Breast epithelium (tissue), 4 donors: ENCODE measurements at places on chromosomes 3 and 15.

DNA sequence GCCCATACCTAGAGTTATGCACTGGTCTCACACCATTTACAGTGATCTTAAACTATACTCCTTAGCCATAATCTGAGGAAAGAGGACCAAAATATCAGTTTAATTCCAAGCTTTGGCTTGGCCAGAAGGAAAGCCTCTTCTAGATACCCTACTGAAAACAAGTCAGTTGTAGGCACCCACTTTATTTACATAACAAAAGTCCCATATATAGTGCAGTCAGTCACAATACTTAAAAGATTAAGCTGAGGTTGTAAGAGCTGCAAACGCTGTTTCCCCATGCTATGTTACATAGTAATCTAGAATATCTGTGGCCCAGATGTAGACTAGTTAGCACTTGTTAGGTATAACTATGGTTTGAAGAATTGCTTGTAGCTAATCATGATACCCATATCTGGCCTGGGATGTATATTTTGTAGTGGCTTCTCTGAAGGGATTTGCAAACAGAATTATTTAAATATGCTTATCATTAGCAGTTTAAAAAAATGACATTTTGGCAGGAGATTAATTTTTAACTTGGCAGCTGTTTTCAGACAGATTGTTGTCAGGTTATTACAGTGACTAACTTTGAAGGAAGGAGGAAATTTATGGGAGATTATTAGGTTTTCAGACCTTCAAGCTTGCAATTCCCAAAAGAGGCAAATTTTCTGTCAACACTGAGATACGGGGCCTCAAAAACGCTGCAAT, 160.4 kb upstream of the SLC2A2 start:
- DNase-seq: no peak

- no peak for DNase-seq
These were observed 209.7 kb upstream of the RARB start for GRCh38 chr3:25218362-25218761.

GRCh38 chr3:84993956-84994355, 35.2 kb downstream of the CADM2 start:
- no peak for DNase-seq

- peak; percentile 27 for DNase-seq
These were observed 36.1 kb downstream of the AMOTL2 start for GRCh38 chr3:134338201-134338512.

- DNase-seq: no peak
These were observed 34.6 kb upstream of the DUSP7 start for GRCh38 chr3:52090933-52091468.

- DNase-seq: no peak
These were observed 58.5 kb downstream of the APBA2 start for GRCh38 chr15:28944286-28944685.

- no peak for DNase-seq
These were observed 731 bp downstream of the ZNF710 start for GRCh38 chr15:90001683-90002427.

DNA sequence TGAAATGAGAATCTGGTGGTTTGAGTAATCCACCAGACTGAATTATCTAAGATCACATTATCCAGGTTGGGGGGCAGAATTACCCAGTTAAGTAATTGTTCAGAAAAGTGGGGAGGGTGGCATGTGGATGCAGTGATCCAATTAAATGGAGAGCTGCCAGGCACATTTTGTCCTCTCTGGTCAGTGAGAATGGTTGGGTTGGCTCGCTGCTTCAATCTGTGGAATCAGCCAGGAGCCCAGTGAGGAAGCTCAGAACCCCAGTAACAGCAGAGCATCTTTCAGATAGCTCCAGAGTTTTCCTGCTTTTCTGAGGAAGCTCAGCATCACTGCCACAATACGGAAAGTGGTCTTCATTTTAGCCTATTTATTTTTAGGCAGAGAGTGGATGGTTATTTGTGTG, 6.4 kb upstream of the EXOG start:
- DNase-seq: no peak

DNA sequence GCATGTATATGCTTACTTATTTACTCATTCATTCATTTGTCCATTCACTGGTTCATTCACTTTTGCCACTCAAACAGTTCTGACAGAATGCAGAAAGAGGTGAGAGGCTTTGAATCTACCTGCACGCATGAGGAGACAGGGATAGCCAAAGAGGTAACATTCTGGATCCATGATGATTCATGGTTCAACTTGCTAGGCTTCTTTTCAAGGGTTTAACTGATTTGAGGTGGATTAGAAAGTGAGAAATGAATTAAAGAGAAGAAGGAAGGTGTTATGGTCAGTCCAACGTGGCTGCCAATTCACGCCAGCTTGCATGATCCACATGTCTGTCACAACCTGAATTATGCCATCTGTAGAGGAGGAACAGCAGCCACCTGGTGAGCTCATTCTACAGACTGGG, 260.6 kb downstream of the ARRDC4 start:
- DNase-seq: no peak

- no peak for DNase-seq
These were observed 18.1 kb downstream of the PLA2G4B start for GRCh38 chr15:41856716-41857115.

GRCh38 chr3:4899710-4900109, 79.5 kb upstream of the BHLHE40 start:
- no peak for DNase-seq

GRCh38 chr15:77037388-77038209, 33.3 kb downstream of the TSPAN3 start:
- peak; percentile 42 for DNase-seq

DNA sequence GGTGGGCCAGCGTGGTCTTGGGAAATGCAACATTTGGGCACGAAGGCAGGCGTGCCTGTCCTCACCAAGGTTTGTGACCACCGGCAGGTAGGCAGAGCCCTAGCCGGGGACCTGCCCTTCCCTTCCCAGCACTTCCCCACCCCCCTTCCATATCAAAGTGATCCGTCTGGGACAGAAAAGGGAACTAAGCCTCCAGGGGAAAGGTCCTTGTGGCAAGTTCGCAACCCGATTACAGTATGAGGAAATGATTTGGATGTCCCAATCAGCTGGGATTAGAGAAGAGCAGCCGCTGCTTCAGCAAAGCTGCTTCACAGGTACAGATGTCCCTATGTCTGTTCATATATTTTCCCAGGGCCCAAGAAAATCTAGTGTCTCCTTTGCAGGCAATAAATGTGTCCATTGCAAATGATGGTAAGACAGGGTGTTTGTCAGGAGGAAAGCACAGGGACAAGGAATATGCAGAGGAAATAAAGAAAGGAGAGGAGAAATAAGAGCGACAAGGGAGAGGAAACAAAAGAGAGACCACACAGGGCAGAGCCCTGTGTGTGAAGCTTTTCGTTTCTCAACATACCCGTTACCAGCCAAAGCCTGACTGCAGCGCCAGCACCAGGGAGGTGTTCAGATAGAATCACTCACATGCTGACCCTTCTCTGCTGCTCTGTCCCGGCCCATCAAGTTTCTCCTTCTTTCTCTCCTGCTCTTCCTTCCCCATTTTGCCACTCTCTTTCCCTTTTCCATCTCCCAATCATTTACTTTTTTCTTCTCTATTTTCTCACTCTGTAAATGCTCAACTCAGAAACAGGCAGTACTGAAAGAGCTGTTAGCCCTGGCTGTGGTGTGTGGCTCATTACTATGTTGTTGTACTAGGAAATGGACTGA, 17.4 kb upstream of the SECISBP2L start:
- DNase-seq: no peak

- no peak for DNase-seq
These were observed 101.2 kb downstream of the CD47 start for GRCh38 chr3:107989661-107990060.

- DNase-seq: no peak
These were observed 108.2 kb downstream of the ULK4 start for GRCh38 chr3:41853540-41854196.

GRCh38 chr3:186168976-186169375, 60.1 kb upstream of the ETV5 start:
- no peak for DNase-seq

DNA sequence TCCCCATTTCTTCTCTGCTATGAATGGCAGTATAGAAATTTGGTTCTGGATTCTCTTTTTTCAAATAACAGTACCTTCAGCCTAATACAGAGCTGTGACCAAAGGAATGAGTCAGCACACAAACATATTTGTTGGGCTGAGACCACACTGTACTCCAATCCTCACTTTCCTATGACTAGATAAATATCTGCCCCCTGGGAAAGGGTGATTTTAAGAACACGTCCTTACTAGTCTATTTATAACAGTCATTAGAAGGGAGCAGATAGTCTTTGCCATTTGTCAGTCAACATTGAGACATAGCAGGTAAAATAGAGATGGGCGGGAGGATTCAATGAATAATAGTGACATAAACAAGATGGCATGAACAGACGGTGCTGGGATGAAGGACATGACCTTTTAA, 461.3 kb downstream of the MCTP2 start:
- DNase-seq: no peak

GRCh38 chr15:39613271-39613670, 32.4 kb downstream of the THBS1 start:
- no peak for DNase-seq

DNA sequence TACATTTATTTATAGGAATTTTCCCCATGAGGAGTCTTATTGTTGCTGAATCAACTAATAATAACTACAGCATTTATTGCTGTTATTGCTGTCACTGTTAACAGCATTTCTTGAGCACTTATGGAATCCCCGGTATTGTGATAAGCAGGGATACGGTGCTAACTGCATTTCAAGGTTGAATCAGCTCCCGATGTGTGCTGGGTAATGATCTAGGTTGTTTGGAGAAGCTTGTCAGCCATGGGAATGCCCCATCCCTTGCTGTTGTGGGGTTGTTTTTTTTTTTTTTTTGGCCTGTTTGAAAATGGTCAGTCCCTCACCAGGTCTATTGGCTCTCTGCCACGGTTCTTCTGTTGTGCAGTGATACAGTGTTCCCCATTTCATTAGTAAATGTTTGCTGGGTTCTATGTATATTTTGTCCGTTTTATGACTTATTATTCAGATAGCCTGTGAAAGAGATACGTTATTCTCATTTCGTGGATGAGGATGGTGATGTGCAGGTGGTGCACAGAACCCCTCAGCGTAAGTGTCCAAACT, 48.5 kb downstream of the MED12L start:
- no peak for DNase-seq

DNA sequence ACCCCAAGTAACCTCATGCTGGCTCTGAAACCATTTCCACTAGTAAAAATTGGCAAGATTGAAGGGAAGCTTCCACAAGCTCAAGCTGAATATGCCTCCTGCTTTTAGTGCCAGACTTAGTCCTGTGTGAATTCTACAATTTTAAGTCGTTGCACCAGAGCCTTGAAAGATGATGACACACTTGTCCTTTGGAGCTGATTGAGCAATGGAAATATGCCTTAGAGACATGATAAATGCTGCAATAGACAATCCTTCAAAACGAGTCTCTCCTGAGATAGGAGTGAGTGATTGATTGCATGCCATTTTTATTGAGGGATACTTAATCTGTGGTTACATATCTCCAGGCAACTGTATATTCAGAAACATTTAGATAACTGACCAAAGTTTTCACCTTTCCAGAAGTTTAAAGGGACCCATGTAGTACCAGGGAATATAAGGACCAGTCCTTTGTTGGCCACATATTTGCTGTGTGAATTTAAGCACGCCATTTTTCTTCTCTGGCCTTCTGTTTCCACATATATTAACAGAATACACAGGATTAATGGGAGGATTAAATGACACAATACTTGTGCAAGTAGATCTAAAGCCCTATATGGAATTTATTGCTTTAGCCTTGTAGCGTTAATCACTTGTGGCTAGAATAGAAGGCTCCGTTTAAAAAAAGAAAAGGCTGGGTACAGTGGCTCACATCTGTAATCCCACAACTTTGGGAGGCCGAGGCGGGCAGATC, 65.1 kb downstream of the PPARG start:
- DNase-seq: no peak

- DNase-seq: no peak
These were observed 376.8 kb upstream of the ALCAM start for GRCh38 chr3:104989878-104990277.

DNA sequence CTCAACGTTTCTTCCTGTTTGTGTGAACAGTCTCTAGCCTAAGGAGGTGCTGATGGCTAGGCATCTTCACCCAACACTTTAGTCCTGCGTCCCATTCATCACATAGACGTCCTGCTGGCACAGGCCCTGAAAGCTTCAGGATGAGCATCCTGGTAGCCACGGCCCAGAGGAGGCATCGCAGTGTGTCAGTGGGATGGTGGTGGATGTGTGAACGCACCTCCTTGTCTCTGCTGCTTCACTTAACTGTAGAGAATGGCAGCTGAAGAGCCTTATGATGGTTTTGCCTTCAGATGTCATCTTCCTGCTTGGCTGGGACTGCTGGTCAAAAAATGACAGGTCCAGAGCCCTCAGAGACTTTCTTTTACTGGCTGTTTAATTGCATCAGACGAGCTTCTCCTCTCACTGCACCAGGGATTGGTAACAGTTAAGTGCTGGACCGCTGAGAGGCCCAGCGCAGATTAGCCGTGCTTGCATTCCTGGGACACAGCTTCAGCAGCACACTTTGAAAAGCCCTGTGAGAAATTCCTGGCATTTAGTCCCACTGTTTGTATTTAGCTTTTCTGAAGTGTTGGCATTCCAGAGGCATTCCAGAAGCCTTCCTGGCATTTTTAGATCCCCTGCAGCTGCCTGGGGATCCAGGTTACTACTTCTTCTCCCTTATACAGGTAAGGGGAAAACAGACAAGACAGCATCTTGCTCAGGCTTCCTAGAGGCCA, 132.4 kb upstream of the PLXNA1 start:
- peak; percentile 39 for DNase-seq

DNA sequence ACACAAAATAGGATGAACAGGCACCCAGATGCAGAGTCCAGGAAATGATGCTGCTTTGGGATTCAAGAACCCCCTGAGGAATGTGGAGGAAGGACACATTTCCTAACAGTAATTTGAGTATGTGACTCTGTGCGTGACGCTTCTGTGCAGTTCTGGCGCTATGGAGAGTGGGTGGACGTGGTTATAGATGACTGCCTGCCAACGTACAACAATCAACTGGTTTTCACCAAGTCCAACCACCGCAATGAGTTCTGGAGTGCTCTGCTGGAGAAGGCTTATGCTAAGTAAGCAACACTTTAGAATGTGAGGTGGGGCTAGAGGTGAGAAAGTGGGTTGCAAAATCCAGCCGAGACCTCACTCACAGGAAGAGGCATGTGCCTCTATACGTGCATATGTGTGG, 28.3 kb downstream of the CAPN3 start:
- DNase-seq: no peak

DNA sequence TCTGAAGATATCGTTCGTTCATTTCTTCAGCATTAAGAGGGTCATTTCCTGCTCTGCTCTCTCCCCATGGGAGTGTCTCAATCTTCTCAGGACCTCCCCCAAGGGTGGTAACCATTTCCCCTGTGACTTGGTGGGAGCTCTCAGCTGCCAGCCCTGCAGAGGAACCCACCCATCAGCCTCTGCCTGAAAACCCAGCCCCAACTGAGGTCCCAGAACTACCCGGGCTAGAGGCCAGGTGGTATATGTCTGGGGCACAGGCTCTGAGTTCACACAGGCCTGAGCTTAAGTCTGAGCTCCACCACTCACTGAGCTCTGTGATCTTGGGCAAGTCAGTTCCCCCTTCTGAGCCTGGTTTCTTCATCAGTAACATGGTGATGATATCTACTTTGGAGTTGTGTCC, 10.0 kb upstream of the ATP2B2 start:
- peak; percentile 6 for DNase-seq

GRCh38 chr3:100993309-100993708, at the start of gene ABI3BP:
TSS of gene ABI3BP (minus strand) at chr3:100993421. CDS start at chr3:100993384, 37 bp downstream.
- DNase-seq: no peak

- no peak for DNase-seq
These were observed 35.9 kb upstream of the CMSS1 start for GRCh38 chr3:99781761-99782160.
